ENCODE measurements at places on chromosomes 12 and 14.

DNA sequence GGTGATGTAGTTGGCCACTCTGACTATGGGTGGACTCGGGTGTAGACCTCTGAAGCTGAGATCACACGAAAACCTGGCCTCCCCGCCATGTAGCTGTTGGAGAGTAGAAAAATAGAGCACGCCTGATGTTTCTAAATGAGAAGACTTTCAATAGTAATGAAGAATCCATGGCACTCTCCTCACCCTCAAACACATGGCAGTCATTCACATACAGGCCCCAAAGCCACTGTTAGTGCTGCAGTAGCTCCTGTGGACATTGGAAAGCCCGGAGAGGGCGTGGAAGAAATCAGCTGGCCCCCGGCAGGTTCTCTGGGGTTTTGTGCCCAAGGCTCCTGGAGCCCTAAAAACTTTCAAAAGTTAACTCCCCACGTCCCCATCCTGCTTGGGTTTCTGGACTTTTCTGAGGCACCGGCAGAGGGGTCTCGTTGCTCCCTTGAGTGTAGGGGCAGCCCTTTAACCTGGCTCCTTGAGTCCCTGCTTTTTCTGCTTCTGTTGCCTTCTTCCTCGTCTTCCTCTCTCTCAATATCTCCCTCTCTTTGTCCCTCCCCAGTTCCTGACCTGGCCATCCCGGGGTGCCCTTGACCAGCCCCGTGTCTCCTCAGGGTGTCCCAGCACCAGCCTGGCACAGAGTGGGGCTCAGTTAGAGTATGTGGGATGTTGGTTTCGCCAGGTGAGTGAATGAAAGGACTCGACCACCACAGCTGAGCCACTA, 8.3 kb downstream of the MEG3 start:
- no peak for DNase-seq

DNA sequence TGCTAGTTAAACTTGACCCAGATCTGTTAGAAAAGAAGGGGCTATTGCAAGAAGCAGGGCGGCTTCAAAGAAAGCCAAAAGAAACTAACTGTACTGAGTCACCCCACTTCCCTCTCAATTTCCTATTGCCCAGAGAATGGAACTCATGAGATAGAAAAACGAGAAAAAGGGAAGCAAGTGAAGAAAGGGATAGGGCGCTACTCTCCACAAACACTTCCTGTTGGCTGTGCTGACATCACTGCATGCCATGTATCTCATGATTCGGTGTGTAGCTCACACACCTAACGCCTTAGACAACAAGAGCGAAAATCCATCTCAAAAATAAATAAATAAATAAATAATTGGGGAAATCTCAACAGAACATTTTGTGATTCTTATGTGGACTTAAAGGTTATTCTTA, 13.0 kb upstream of the P2RX4 start:
- no peak for DNase-seq

DNA sequence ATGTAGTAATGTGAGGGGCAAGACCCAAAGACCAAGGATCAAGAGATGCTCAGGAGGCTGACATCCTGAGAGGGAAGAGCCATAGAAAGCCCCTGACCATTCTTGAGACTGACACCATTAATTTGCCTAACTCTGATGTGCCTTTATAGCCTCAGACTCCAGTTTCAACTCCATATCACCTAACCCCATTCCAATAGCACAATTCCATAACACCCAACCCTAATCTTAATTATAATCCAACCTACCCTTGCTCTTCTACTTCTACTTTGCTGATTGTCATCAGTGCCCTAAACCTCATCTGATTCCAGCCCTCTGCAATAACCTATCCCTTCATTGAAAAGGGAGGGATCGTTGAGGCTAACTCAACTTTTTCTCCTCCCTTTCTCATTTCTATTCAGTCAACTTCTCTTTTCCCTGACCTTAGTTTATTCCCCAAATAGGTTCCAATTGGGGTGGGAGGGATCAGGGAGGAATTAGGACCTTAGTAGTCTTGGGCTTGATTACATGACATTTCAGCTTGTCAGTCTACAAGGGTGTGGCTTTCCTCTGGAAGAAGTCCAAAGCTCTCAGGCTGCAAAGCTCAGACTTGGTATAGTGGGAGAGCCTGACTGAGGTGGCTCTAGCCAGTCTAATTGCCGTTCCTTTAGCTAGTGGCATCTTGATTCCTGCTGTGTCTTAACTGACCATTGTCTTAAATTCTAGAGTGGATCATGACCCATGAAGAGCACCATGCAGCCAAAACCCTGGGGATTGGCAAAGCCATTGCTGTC, 3.1 kb downstream of the PFKM start:
- no peak for DNase-seq

GRCh38 chr14:59044707-59045106, 143.8 kb upstream of the DAAM1 start:
- DNase-seq, result no peak

GRCh38 chr14:48954446-48954845, 631.7 kb downstream of the RPS29 start:
- DNase-seq, result no peak

DNA sequence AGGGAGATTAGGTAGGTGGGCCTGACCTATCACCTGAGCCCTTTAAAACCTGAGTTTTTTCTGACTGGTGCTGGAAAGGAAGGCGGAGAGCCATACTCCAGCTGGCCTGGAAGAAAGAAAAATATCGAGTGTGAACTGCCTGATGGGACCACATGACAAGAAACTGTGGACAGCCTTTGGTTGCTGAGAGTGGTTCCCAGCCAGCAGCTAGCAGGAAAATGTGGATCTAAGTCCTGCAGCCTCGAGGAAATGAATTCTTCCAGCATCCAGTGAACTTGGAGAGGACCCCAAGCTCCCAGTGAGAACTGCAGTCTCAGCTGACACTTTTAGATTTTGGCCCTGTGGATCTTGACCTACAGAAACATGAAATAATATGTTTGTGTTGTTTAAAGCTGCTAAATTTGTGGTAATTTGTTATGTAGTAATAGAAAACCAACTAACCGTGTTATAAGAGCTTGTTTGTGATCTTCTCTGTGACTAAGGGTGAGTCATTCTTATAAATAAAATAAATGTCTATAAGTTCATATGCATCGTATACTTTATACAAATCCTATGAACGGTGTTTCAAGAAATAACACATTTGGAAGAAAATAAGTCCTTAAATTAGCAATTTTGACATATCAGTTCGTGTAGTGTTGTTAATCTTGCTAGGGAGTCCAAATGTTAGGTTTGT, 359.6 kb downstream of the BMP4 start:
- DNase-seq, result no peak

- DNase-seq, result no peak
Observed at GRCh38 chr14:76136476-76137110, 15.1 kb upstream of the GPATCH2L start.

Measured in GM13977 (cell line).